ENCODE measurements at places on chromosomes 6 and 20. TPM values are rescaled to one million over a fixed set of nuclear protein-coding genes. Genes with fewer than 3 reads are reported as not detected.

- DNase-seq, result no peak
Measured at GRCh38 chr20:46114449-46114848, 3.7 kb upstream of the CD40 start.

- DNase-seq, result no peak
Measured at GRCh38 chr6:136725124-136725523, 67.2 kb downstream of the MAP3K5 start.

DNA sequence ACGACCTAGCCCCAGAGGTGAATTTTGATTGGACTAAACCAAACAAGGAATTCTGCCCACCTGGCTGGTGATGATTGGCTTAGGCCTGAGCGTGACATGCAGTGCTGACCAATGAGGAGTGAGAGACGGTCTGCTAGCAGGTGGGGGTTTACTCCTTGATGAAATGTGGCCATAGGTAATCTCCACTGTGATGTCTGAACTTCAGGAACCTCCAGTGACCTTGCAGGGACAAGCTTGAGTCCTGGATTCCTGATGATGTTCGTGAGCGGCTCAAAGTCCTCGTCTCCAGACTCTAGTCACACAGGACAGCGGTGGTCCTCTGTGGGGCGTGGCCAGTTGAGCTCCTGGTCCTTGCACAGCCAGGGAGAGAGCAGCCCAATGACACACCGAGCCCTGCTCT is 8.4 kb downstream of the VSX1 start:
- DNase-seq, result no peak

GUCA1A gene
- polyA plus RNA-seq, result not detected

TIAM2 gene
- 1.4 TPM for polyA plus RNA-seq
